IMR-90 (cell line): ENCODE measurements at places on chromosomes 11 and 22. TPM values are rescaled to one million over a fixed set of nuclear protein-coding genes. Genes with fewer than 3 reads are reported as not detected.

DNA sequence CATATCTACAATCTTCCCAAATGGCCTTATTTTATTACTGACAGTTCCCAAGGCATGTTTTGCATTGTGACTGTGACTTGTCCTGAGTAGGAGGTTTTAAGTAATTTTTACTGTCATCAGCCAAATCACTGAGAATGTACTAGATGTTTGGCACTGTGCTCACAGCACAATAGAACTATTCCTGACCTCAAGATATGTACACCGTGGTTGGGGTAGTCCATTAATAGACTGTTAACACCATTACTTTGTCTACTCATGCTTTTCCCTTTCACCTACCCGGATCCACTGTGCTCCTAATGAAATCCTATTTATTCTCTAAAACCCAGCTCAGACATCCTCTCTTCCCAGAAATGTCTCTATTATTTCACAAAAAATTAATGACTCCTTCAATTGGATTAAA, 168.7 kb upstream of the TENM4 start:
- H3K27me3 ChIP-seq, result no peaks in the 10 kb centered on the region
- no peak overlapping the region for H3K4me3 ChIP-seq
- H3K36me3 ChIP-seq, result no peaks in the 10 kb centered on the region
- H3K4me1 ChIP-seq, result no peaks in the 10 kb centered on the region

DNA sequence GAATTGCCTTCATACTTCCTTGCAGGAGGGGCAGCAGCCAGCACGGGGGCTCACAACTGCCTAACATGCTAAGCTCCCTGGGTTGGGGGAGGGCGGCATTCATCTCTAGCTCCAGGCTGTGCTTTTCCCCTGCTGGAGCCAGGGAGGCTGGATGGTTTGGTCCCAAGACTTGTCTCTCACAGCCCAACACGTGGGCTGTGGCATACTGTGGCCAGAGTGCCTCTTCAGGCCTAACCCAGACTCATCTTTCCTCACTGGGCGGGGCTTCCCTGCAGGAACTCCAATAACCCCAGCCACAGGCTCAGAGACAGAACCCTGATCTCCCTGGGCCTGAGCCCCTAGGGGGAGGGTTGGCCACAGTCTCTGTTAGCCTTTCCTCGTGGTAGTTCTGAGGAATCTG, 121.9 kb upstream of the PLET1 start:
- H3K4me3 ChIP-seq, result no peak overlapping the region
- no peak for DNase-seq
- no peaks in the 10 kb centered on the region for H3K36me3 ChIP-seq

The ART5 gene
- total RNA-seq, result not detected in 2 replicates

DNA sequence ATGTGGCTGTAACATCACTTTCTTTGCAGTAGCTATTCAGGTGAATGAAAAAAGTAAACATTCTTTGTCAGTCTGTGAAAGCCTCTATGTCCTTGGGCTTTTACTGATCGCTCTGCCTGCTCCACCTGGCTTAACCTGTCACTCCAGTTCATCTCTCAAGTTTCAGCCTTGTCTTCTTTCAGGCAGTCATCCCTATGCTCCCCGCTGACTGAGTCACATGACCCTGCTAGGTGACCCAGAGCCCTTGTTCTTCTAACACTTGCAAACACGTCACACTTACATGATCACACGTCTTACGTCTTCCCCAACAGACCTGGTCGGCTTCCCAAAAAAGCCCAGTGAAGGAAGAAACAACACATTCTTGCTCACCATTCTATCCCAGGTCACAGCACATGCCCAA, 499.3 kb upstream of the TENM4 start:
- no peak overlapping the region for H3K4me3 ChIP-seq
- peak; percentile 36 for DNase-seq
- no peaks in the 10 kb centered on the region for H3K36me3 ChIP-seq
- H3K27ac ChIP-seq, result no peak overlapping the region

GRCh38 chr22:39522567-39523300, 2.4 kb downstream of the ATF4 start:
- H3K36me3 ChIP-seq, result peaks cover 34% of the 10 kb centered on the region
- peak overlapping the region; percentile 89 for H3K4me3 ChIP-seq

DNA sequence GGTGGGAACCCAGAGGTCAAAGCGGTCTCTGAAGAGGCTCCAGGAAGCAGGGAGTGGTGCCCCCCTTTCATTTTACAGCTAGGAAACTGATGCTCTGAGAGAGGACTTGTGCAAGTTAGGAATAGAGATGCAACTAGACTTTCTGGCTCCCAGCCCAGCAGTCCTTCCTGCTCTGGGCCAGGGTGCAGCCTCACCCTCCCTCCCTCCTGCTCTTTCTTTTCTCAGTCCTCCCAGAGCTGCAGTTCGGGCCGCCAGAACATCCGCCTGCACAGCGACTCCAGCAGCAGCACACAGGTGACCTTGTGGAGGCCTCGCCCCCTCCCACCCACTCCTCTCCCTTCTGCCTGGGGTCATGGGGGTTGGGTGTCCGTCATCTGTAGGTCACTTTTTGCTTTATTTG, 51.5 kb downstream of the LHFPL7 start:
- H3K4me3 ChIP-seq, result no peak overlapping the region
- H3K36me3 ChIP-seq, result no peaks in the 10 kb centered on the region
- no peaks in the 10 kb centered on the region; the same call in 1 of the 2 replicates for H3K27me3 ChIP-seq
- H3K4me1 ChIP-seq, result no peaks in the 10 kb centered on the region

- no peaks in the 10 kb centered on the region for H3K36me3 ChIP-seq
- H3K27me3 ChIP-seq, result no peaks in the 10 kb centered on the region
- no peak for DNase-seq
- no peak overlapping the region for H3K4me3 ChIP-seq
- H3K4me1 ChIP-seq, result no peaks in the 10 kb centered on the region
- H3K27ac ChIP-seq, result no peak overlapping the region
These were observed 213.2 kb downstream of the TTC28 start for GRCh38 chr22:28466399-28466798.

GRCh38 chr22:29251981-29252911, 15.5 kb downstream of the RHBDD3 start:
- H3K36me3 ChIP-seq, result no peaks in the 10 kb centered on the region
- H3K27me3 ChIP-seq, result no peaks in the 10 kb centered on the region; the same call in 1 of the 2 replicates
- no peak overlapping the region for H3K27ac ChIP-seq
- H3K4me1 ChIP-seq, result no peaks in the 10 kb centered on the region
- H3K4me3 ChIP-seq, result no peak overlapping the region

The LUZP2 gene
- 2.0 and 2.2 TPM in 2 replicates for total RNA-seq

DNA sequence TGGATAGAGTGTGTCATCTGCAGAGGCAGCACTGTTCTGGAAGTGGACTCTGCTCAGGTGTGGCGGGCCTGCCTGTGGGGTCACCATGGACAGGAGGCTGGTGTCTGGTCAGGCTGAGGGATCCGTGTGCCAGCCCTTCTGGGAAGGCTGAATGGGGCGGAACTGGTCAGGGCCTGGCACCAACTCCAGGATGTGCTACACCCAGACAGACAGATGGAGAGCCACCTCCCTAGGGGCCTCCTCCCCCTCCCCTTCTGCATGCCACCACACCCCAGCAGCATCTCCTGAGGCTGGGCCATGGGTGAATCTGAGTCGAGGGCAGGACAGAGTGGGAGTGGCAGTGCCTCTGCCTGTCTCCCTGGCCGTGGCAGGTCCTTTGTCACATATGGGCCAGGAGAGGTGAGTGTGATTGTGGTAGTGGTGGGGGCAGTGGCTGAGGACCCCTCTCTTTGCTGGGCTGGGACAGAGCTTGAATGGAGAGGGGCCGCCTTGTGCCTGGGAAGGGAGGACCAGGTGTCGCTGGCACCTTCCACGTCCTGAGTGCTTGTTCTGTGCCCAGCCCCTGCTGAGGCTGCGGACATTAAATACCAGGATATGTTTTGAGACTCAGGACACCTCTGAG, 29.1 kb downstream of the ST3GAL4 start:
- H3K27me3 ChIP-seq, result no peaks in the 10 kb centered on the region
- no peak overlapping the region for H3K4me3 ChIP-seq
- no peaks in the 10 kb centered on the region for H3K36me3 ChIP-seq
- H3K4me1 ChIP-seq, result no peaks in the 10 kb centered on the region
- H3K27ac ChIP-seq, result no peak overlapping the region
- no peak for DNase-seq

GRCh38 chr11:47125083-47125482, 51.6 kb downstream of the ARFGAP2 start:
- no peaks in the 10 kb centered on the region for H3K27me3 ChIP-seq
- no peaks in the 10 kb centered on the region for H3K4me1 ChIP-seq
- no peak overlapping the region for H3K27ac ChIP-seq
- DNase-seq, result no peak
- no peaks in the 10 kb centered on the region for H3K36me3 ChIP-seq

GRCh38 chr22:46172522-46173110, 22.3 kb downstream of the PPARA start:
- H3K27me3 ChIP-seq, result no peaks in the 10 kb centered on the region
- H3K4me1 ChIP-seq, result peaks cover 12% of the 10 kb centered on the region
- peaks cover 1% of the 10 kb centered on the region; the same call in 1 of the 2 replicates for H3K36me3 ChIP-seq
- DNase-seq, result no peak
- no peak overlapping the region for H3K27ac ChIP-seq
- H3K4me3 ChIP-seq, result no peak overlapping the region

DNA sequence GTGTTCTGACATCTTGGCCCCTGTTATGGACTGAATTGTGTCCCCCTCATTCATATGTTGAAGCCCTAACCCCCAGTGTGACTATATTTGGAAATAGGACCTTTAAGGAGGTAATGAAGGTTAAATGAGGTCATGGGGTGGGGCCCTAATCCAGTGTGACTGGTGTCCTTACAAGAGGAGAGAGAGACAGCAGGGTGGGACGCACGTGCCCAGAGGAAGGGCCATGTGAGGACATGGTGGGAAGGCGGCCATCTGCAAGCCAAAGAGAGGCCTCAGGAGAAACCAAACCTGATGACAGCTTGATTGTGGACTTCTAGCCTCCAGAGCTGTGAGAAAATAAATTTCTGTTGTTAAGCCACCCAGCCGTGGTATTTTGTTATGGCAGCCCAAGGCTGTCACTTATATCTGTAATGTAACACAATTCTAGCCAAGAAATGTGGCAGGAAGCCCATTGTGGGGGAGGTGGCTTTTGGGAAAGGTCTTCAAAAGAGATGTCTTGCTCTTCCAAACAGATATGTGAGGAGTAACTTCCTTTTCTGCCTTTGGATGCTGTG, 23.7 kb downstream of the SLC22A6 start:
- DNase-seq, result no peak
- no peaks in the 10 kb centered on the region for H3K36me3 ChIP-seq
- H3K27ac ChIP-seq, result no peak overlapping the region
- H3K27me3 ChIP-seq, result peaks cover 2% of the 10 kb centered on the region
- H3K4me1 ChIP-seq, result peaks cover 2% of the 10 kb centered on the region; the same call in 1 of the 2 replicates
- H3K4me3 ChIP-seq, result no peak overlapping the region

The TRPC6 gene
- 2.3 and 3.1 TPM in 2 replicates for total RNA-seq

The E2F8 gene
- total RNA-seq, result 1.1 TPM in 2 replicates

- H3K4me1 ChIP-seq, result peaks cover 17% of the 10 kb centered on the region
- DNase-seq, result no peak
- peaks cover 34% of the 10 kb centered on the region for H3K36me3 ChIP-seq
These were observed 62.2 kb downstream of the SGSM3 start for GRCh38 chr22:40432625-40433024.

The TTC36 gene
- not detected in 2 replicates for total RNA-seq

The THRSP gene
- not detected in 2 replicates for total RNA-seq

- H3K4me3 ChIP-seq, result no peak overlapping the region
- DNase-seq, result no peak
- no peaks in the 10 kb centered on the region for H3K27me3 ChIP-seq
- peaks cover 8% of the 10 kb centered on the region for H3K4me1 ChIP-seq
- no peak overlapping the region for H3K27ac ChIP-seq
- H3K36me3 ChIP-seq, result no peaks in the 10 kb centered on the region
These were observed 195.5 kb upstream of the SNX19 start for GRCh38 chr11:131111775-131112174.

- DNase-seq, result no peak
- H3K27ac ChIP-seq, result no peak overlapping the region
- peaks cover 29% of the 10 kb centered on the region for H3K36me3 ChIP-seq
- no peak overlapping the region for H3K4me3 ChIP-seq
These were observed 23.8 kb downstream of the SDHAF2 start for GRCh38 chr11:61453695-61454094.

DNA sequence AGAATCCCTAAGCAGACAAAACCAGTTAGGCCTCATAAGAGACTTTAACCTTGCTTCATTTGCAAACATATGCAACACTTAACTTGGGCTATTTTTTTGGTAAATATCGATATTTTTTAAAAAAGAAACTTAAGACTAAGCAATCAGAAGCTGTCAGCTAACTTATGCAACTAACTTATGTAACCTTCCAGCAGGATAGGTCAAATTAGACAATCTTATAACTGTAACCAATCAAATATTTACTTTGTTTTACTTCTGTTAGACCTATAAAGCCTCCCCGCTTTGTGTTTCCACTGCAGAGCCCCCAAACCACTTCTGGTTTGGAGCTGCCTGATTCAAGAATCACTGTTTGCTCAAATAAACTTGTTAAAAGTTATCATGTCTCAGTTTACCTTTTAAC, 8.0 kb downstream of the MSANTD4 start:
- H3K27ac ChIP-seq, result no peak overlapping the region
- H3K36me3 ChIP-seq, result peaks cover 14% of the 10 kb centered on the region
- peaks cover 6% of the 10 kb centered on the region for H3K4me1 ChIP-seq
- no peaks in the 10 kb centered on the region for H3K27me3 ChIP-seq

DNA sequence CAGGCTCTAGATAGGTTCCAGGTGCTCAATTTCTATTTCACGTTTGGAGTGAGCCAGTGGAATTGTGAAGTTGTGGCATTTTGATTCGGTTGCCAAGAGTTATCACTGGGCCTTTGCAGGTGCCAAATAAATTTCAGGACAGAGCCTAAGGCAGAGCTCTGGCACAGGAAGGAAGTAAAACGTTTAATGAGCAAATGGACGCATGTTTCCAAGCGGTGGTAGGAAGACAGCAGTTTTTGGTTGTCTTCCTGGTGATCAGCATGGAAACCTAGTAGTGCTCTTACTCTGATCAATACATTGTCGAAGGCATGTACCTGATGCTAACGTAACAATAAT, 452 bp downstream of the BIRC3 start:
- H3K4me3 ChIP-seq, result peak overlapping the region; percentile 59
- H3K36me3 ChIP-seq, result no peaks in the 10 kb centered on the region
- no peak for DNase-seq
- H3K27ac ChIP-seq, result no peak overlapping the region
- peaks cover 5% of the 10 kb centered on the region for H3K4me1 ChIP-seq
- H3K27me3 ChIP-seq, result no peaks in the 10 kb centered on the region

- peak; percentile 100 for DNase-seq
- H3K4me3 ChIP-seq, result peak overlapping the region; percentile 3; the same call in 1 of the 2 replicates
- peak overlapping the region; percentile 78 for H3K27ac ChIP-seq
- peaks cover 5% of the 10 kb centered on the region for H3K4me1 ChIP-seq
These were observed 458.3 kb downstream of the METTL15 start for GRCh38 chr11:28566339-28567089.

DNA sequence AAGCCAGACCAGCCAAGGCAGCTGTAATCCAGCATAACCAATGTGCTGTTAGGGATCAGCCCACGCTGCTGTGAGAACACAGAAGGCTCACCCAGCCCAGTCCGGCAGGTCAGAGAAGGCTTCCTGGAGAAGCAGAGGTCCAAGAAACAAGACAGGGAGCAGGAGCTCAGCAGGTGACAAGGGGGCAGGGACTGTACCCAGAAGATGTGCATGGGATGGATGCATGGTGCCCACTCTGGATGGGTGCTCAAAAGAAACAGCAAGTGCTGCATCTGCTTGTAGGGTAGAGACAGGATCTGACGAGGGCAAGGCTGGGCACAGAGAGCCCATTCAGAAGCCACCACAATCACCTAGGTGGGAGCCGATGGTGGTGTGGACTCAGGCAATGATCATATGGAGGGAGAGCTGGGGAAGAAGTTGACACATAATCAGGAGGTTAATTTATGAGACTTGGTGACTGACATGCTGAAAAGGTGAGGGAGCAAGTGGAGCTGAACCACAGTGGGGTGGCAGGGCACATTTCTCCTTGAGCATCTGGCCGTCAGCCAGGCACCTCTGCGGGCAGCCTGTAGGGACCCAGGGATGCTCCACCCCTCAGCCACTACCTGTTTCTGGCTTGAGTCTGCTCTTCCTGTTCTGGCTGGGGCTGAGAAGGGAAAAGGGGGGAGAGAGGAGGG, 102.3 kb upstream of the DRD2 start:
- no peaks in the 10 kb centered on the region for H3K36me3 ChIP-seq
- no peaks in the 10 kb centered on the region for H3K4me1 ChIP-seq
- no peak overlapping the region for H3K4me3 ChIP-seq
- DNase-seq, result no peak
- no peak overlapping the region for H3K27ac ChIP-seq

The ALG8 gene
- total RNA-seq, result 27.8 and 53.0 TPM in 2 replicates
